Stimulated activated naive CD8-positive, alpha-beta T cell treated with anti-CD3 and anti-CD28 coated beads, Interleukin-15, amount 100 ng/mL, for 72 hours (primary cell): ENCODE measurements at places on chromosomes 5 and 9.

DNA sequence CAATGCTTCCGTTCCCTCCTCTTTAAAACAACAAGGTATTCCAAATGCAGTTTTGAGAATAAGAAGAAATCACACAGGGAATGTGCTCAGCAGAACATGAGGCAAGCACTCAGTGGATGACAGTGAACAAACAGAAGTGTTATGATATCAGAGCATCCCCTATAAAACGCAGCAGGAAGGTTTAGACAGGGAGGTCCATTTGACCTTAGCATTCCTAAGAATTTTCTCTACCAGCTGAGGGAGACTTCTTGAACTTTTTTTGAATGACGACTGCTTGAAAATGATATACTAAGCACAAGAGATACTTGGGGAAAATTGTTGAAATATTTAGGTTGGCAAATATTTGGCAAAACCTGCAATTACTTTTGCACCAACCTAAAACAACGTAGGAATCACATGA, 3.9 kb downstream of the AMACR start:
- no peak for DNase-seq

- DNase-seq, result no peak
Observed at GRCh38 chr9:123326662-123327093, 29.3 kb upstream of the CRB2 start.

DNA sequence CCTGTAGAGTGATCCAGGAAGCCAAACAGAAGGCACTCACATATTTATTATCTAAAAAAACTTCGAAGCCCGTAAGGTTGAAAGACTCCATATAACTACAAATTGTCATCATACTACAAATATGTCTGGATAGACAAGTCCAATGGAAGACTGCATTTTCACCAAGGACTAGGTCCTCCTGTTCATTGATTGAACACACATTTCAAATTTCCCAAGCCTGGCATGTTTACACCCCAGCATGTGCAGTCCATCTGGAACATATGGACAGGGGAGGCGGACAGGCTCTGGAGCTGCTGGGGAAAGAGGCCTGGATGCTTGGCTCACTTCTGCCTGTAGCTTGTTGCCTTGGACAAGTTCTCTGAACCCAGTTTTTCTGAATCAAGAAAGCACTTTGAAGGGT, 378.7 kb downstream of the ENC1 start:
- DNase-seq, result no peak

DNA sequence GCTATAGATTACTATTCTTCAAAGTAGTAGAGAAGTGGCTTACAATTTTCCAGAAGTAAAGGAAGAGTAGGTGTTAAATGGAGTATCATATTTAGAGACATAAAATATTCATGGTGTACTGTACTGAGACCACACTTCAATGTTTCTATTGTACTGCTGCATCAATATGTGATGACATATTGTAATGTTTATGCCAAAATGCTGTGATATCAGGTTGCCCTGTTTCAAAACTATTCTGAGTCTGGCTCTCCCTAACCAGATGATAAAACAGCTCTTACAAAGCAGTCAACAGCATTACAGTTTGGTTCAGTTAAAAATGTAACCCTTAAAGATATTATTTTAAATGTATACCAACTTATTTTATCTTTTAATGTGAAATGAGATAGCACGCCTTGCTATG, 30.8 kb upstream of the ACOT12 start:
- no peak for DNase-seq

DNA sequence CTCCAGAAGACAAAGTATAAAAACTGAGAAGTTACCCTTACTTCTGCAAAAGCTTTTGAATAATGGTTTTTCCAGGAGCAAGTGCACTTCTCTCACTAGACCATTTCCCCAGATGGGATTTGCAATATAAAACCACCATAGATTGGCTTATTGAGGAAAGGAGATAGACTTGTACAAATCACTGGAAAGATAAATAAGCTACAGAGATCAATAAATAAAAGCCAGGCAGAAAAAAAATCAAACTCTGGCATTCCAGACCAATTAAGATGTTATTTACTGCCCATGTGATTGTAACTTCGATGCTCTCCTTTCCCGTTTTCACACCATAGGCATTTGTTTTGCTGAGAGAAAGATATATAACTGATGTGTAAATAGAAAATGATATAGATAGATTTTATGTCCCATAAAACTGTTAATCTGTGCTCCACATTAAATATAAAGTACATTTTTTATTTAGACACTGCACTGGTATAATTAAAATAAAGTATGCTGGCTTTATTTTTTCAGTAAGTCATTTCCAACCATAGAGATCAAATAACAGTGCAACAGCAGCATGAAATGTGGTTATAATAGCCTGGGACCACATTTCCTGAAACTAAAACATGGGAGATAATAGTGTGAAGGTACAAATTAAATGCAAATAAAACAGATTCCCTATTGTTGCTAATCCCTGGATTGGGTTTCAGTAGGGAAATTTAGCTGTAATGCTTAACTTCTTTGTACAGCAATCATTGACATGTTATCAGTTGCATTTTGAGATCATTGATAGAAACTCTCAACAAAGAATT, 177.7 kb downstream of the NR2F1-AS1 start:
- no peak for DNase-seq

- DNase-seq, result no peak
Observed at GRCh38 chr9:132494857-132495256, 84.8 kb downstream of the CFAP77 start.

DNA sequence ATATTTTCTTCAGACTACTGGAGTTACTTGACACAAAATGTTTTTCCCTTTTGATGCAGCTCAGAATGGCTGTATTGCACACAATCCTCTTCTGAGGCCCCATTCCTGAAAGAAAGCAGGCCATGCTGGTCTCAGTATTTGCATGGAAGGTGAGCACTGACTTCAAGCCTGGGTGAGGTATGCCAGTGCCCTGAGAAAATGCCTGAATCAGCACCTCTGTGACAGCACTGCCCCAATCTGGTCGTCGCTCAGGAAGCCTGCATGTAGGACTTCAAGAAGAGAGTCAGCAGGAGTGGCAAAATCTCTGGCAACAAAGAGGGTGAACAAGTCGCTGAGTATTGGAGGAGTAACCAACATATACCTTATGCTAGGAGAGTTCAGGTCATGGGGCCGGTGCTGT, 425.2 kb upstream of the PIK3R1 start:
- no peak for DNase-seq

DNA sequence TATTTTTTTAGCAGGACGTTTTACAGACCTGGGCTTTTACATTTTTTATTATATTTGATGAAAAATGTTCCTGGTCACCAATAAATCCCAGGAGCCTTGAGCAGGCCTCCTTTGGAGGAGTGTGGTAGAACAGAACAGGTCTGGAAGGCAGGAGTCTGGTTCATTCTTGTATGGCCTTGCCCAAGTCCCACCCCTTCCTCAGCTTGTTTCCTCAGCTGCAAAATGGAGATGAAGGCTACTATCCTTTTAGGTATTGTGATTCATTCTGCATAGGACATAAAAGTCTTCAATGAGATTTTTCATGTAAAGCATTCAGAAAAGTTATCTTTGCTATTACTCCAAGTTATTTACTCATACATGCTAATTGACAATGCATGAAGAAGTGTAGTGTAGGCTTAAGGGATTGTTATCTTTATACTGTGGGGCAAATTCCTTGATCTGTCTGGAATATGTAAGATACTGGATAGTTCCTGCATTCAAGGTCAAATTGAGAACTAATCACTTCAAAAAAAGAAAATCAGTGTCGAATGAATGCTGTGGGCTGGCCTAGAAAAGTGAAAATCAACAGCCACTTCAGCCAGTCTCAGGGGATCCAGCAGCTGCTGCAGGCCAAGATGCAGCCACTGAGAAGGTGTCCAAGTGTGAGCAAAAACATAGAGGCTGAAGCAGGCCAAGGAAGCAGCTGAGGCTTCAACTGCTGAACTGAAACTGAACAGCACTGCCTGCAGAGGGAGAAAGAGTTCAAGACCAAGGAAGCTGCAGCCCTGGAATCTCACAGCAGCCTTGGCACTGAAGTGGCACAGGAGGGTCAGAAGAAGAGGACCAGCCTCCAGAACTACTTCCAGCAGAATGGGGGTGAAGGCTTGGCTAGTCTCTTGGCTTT, 15.5 kb upstream of the SLC36A3 start:
- DNase-seq, result no peak

DNA sequence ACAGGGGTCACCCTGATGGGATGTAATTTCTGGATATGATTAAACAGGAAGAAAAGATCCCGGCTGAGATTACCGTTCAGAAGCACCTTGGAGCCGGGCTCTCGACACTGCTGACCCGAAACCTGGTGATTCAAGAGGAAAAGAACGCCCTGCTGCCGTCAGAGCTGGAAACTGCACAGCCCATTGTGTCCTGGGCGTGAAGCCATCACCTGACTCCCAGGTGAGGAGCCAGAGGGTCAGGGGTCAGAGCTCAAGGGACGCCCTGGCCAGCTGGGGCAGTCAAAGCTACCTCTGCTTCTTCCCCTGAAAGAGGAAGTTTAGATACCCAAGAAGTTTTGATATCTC, 17.8 kb upstream of the SLC12A7 start:
- DNase-seq, result no peak
